ENCODE measurements at places on chromosomes 3 and 15. TPM values are rescaled to one million over a fixed set of nuclear protein-coding genes. Genes with fewer than 3 reads are reported as not detected.

GRCh38 chr3:11226042-11226370 is 46.2 kb upstream of the ATG7 start:
- DNase-seq, result no peak

TICRR gene
- polyA plus RNA-seq, result not detected

MPI gene
- polyA plus RNA-seq, result 52.0 TPM

METTL6 gene
- polyA plus RNA-seq, result 9.7 TPM

GRCh38 chr3:15433531-15433930 is 6.1 kb downstream of the EAF1 start:
- DNase-seq, result no peak

- no peak for DNase-seq
These were observed 179.4 kb downstream of the MBNL1 start for GRCh38 chr3:152448091-152448490.

ANKRD63 gene
- not detected for polyA plus RNA-seq

TGM4 gene
- polyA plus RNA-seq, result not detected

CCR2 gene
- polyA plus RNA-seq, result 0.62 TPM

CMTM8 gene
- polyA plus RNA-seq, result 9.6 TPM

PIERCE2 gene
- 9.6 TPM for polyA plus RNA-seq

GRCh38 chr3:71048948-71049347 is 534.6 kb downstream of the FOXP1 start:
- no peak for DNase-seq

CD276 gene
- 25.0 TPM for polyA plus RNA-seq

GRCh38 chr3:125186261-125186787 is 26.2 kb downstream of the SLC12A8 start:
- DNase-seq, result no peak

DNA sequence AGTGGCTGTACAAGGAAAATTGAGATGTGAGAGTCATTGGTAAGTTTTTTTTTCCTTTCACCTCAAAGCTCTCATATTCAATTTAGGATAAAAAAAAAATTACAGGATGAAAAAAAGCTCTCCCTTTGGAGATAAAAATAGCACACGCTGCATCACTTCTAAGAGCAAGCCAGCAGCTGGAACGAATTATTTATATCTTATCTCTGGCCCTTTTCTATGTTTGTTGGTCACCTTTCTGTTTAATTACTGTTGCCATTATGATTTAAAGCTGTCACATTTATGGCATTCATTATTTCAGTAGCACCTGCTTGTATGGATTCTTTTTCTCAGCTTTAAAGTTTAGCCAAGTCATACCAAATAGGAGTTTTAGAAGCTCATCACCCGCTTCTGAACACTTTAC is 171.6 kb upstream of the PDZRN3 start:
- DNase-seq, result no peak

HDDC3 gene
- 47.3 TPM for polyA plus RNA-seq

- DNase-seq, result no peak
These were observed 1603.5 kb downstream of the SI start for GRCh38 chr3:163474766-163475165.

- DNase-seq, result peak; percentile 14
These were observed 10.2 kb downstream of the MRPS22 start for GRCh38 chr3:139353920-139354556.

DNA sequence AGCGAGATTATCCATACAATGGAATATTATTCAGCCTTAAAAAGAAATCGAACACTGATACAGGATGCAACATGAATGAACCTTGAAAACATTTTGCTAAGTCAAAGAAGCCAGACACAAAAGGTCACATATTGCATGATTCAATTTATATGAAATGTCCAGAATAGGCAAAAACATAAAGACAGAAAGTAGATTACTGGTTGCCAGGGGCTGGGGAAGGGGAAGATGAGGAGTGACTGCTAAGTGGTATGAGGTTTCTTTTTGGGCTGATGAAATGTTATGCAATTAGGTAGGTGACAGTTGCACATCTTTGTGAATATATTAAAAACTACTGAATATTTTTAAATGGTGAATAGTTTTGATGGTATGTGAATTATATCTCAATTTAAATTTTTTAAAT is 38.3 kb downstream of the LRRFIP2 start:
- DNase-seq, result no peak

DNA sequence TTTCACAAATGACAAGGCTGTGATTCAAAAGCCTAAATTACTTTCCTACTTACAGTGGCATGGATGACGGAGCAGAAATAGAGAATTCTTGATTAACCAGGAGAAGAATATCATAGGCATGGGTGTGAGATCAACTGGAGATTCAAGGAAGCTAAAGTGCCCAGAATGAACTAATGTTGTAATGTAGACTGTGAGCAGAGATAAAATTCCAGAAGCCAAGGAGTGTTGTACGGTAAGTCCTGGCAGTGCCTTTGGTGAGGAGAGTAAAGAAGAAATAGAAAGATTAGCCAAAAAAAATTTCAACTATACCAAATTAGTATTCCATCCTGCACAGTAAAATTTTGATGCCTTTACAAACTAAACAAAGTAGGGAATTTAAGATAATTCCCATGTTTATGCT is 75.9 kb downstream of the ZBTB20 start:
- no peak for DNase-seq

GRCh38 chr15:87944050-87944449 is 312.5 kb downstream of the NTRK3 start:
- DNase-seq, result no peak

ATG7 gene
- 15.3 TPM for polyA plus RNA-seq

DNA sequence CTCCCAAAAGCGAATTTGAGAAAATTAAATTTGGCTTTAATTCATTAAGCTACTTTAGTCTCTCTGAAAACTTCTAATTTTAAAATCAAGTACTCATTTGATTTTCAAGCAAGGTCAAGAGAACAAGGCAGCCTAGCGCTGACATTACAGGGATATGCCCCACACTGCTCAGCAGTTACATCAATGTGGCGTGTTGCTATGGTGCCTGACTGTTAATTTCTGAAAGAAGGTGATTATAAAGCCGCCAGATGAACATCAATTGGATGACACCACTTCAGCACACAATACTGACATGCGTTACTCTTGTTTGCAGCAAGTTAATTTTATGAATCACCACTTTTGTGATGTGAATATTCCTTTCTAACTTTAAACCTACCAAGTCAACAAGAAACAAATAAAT is 284.4 kb downstream of the FOXP1 start:
- DNase-seq, result no peak

GRCh38 chr3:177410730-177411129 is 213.4 kb upstream of the TBL1XR1 start:
- no peak for DNase-seq

MELTF gene
- polyA plus RNA-seq, result 6.1 TPM

IQCF5 gene
- not detected for polyA plus RNA-seq

DNA sequence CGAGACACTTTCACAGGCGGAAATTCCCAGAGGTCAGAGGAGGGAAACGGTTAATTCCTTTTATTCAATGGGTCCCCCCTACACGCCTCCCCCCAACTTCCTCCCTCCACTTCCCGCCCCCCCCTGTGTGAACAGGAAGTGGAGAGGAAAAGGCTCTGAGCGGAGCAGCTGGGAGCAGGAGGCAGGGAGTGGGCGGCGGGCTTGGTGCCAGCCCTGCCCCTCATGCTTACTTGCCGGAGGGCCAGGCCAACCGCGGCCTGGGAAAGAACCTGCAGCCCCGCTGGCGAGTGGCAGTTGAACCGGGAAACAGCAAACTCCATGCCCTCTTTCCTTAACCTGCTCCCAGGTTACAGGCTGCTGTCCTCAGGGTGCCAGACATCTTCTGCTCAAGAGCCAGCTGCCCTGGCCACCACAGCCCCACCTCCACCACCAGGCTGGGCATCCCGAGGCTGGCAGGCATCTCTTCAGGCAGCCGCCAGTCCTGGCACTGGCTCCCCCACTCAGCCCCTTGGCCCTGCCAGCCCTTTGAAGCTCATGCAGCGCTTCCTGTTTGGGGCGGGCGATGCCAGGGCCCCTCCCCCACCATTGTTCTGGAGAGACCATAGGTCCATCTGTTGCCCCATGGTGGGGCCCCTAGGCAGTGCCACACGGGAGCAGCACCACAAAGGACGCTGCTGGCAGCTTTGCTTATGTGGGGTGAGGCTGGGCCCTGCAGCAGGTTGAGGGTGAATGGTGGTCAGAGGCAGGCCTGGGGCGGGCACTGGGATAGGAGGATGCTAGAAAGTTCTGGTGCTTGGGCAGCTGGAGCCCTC is 12.9 kb downstream of the VPS18 start:
- peak; percentile 85 for DNase-seq

DNA sequence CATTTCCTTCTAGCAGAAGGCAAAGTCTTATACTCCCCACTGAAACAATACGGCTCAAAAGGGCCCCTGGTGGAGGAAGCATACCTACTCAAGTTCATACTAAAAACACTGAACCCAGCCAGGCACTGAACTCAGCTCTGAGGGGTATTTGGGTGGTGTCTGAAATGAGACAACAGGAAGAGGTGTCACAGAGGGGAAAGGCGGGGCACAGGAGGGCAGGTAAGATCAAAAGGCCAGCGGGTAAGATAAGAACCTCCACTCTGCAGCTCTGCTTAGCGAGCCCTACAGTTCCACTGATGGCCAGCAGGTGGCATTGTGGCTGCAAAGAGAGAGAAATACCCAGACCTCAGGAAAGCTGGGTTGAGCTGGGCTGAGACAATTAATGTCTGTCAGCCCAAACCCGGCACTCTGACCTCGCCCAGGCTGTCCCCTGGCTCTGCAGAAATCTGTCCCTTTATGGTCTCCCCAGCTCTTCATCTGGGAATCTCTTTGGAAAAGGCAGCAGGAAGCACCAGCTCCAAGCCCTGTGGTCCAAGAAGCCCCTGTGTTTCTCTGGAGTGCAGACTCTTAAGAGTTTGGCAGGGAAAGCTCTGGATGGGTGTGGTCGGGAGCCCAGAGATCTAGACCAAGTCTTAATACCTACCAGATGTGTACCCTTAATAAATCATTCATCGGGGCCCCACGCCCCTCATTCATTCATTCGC is 8.4 kb downstream of the MFGE8 start:
- peak; percentile 80 for DNase-seq

- no peak for DNase-seq
These were observed 225.7 kb downstream of the MEX3B start for GRCh38 chr15:81819924-81820635.

EXD1 gene
- polyA plus RNA-seq, result not detected

DNA sequence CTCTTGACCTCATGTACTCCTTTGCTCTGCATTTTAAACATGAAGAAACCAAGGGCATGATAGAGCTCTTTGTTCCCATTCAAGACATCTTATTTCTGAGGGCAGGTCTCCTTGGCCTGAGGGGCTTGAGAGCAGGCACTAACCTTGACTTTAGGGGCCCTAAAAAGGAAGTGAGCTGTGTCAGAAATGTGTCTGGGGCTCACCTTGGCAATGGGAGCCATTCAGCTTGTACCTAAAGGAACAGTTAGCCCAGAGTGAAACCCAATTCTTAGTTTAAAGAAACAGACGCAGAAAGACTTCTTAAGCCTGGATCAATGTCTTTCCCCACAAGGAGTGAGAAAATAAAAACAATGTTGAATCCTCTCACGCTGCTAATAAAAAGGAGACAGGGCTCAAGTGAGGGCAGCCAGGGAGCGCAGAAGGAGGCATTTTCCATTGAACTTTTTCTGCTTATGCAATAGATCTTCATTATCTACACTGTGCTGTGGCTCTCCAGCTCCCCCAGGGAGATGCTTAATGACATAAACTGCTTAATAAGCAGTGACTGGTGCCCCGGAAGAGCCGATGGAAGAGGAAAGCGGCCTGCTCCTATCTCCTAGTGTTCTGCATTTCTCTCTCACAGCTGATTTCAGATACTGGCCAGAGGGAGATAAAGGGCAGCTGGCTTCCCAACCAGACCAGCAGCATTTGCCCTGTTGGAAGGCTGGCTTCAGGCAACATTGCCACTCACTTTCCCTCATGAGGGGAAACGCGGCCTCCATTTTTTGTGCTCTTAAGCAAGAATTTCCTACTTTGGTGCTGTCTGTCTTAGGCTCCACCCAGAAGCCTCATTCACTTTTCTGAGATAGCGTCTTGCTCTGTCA is 152.0 kb downstream of the OPA1 start:
- DNase-seq, result peak; percentile 76

UQCC5 gene
- polyA plus RNA-seq, result 135 TPM

DNA sequence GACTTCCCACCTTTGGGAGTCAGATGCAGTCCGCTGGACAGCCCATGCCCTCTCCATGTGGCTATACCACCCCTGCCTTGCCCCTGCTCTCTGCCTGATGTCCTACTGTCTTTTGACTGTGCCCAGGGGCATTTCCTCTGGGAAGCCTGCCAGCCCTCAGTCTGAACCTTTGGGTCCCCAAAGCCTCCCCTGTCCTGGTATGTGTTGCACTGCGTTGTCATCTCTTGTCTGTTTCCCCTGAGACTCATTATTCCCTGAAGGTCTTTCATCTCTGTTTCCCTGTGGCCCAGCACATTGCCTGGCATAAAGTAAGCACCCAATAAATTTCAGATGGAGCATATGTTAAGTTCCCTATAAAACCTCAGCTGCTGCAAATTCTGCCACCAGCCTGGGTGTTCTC is 236.6 kb upstream of the CTDSPL start:
- DNase-seq, result no peak

Data from kidney (tissue), 22 donors.